ENCODE measurements at places on chromosomes 12 and 14.

DNA sequence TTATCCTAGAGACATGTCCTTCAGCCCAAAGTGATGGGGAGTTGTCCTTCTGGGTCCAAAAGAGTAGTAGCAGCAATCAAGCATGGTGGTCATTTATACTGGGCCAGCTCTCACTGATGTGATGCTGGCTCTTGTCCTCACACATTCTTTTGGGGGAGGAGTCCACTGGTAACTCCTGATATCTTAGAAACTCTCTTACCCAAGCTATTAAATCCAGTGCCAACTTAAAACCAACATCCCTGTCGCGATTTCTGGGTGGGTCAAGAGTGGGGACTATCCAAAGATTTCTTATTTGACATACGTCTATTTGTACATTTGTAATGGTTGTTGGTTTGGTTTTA is 24.6 kb downstream of the DDX47 start:
- H3K27me3 ChIP-seq, result no peaks in the 10 kb centered on the region
- no peak for DNase-seq
- peak overlapping the region; percentile 18 for H3K27ac ChIP-seq
- H3K4me3 ChIP-seq, result no peak overlapping the region

DNA sequence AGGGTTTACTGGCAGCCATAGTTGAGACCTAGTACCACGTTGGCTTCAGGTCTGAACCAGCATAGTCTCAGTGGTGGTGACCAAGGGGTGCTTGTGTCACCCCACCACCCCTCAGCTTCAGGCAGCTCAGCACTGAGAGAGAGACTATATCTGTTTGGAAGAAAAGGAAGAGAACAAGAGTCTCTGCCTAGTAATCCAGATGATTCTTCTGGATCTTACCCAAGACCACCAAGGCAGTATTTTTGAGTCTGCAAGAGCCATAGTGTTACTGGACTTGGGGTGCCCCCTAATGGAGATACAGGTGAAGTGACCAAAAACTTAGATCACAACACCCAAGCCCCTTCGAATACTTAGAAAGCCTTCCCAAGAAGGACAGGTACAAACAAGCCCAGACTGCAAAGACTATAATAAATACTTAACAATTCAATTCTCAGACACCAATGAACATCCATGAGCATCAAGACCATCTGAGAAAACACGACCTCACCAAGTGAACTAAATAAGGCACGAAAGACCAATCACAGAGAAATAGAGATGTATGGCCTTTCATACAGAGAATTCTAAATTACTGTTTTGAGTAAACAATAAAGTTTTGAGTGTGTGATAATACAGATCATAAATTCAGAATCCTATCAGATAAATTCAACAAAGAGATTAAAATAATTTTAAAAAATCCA is 107.0 kb downstream of the HELB start:
- H3K4me3 ChIP-seq, result no peak overlapping the region
- H3K27me3 ChIP-seq, result no peaks in the 10 kb centered on the region
- no peaks in the 10 kb centered on the region for H3K36me3 ChIP-seq
- peak; percentile 56 for DNase-seq
- H3K4me1 ChIP-seq, result peaks cover 13% of the 10 kb centered on the region

GRCh38 chr14:104228716-104229533 is 90.5 kb downstream of the KIF26A start:
- DNase-seq, result peak; percentile 67
- H3K4me3 ChIP-seq, result no peak overlapping the region
- peaks cover 10% of the 10 kb centered on the region for H3K27me3 ChIP-seq
- H3K36me3 ChIP-seq, result no peaks in the 10 kb centered on the region
- H3K27ac ChIP-seq, result no peak overlapping the region
- no peaks in the 10 kb centered on the region for H3K4me1 ChIP-seq

GRCh38 chr14:21985081-21985480 is 311.5 kb upstream of the OR4E1 start:
- no peaks in the 10 kb centered on the region for H3K4me1 ChIP-seq
- no peak overlapping the region for H3K4me3 ChIP-seq
- no peaks in the 10 kb centered on the region for H3K36me3 ChIP-seq
- H3K27ac ChIP-seq, result no peak overlapping the region
- H3K27me3 ChIP-seq, result no peaks in the 10 kb centered on the region

DNA sequence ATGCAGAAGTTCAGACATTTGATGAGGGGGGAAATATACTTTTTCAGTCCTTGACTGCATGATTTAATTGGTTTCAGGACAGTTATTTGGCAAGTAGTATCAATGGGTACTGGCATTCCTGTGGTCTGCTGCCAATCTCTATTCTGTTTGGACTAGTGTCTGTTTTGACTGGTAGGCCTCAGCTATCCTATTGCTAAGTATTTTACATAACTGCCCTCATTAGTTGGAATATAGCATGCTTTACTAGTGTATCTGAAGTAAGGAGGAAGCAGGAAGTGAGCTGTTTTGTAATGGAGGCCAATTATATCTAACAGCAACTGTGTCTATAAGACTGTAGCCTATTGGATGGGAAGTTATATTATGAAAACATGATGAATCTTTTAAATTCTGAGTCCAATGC is 104.3 kb downstream of the FLRT2 start:
- no peak for DNase-seq
- no peaks in the 10 kb centered on the region for H3K4me1 ChIP-seq
- H3K4me3 ChIP-seq, result no peak overlapping the region

GRCh38 chr14:98914942-98915341 is 357.1 kb downstream of the BCL11B start:
- DNase-seq, result peak; percentile 58
- no peak overlapping the region for H3K27ac ChIP-seq

DNA sequence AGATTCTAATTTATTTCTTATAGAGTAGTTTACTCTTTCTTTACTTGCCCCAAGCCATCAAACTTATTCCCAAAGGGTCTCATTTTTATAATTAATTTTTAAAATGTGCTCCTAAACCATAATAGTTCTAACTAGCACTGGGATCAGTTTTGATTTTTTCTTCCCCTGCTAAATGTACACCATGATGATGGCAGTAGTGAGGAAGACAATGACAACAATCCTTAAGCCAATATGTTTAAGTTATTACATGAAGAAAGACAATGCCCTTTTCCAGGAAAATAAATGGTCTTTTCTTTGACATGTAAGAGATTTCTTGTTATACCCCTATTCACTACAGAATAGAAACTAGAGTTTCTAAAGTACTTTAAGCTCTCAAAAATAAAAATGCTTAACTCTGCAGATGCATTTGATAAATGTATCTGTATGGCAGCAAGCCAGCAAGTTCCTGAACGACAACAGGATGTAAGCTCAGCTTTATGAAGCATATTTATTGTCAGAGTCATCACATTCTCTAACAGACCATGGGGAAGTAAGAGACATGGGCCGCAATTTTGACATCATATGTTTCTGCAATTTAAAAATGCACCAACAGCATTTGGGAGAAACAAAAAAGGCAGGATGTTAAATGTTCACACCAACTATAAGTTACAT is 36.0 kb upstream of the SNX6 start:
- H3K36me3 ChIP-seq, result no peaks in the 10 kb centered on the region
- H3K27ac ChIP-seq, result peak overlapping the region; percentile 46
- peak; percentile 36 for DNase-seq
- peaks cover 15% of the 10 kb centered on the region for H3K4me1 ChIP-seq
- no peaks in the 10 kb centered on the region for H3K27me3 ChIP-seq

GRCh38 chr12:75553398-75553797 is 42.0 kb upstream of the KRR1 start:
- H3K27me3 ChIP-seq, result no peaks in the 10 kb centered on the region
- H3K4me1 ChIP-seq, result peaks cover 9% of the 10 kb centered on the region
- no peaks in the 10 kb centered on the region for H3K36me3 ChIP-seq

- H3K36me3 ChIP-seq, result no peaks in the 10 kb centered on the region
- H3K4me1 ChIP-seq, result no peaks in the 10 kb centered on the region
- H3K27me3 ChIP-seq, result no peaks in the 10 kb centered on the region
Observed at GRCh38 chr12:119225454-119225853, 46.7 kb downstream of the HSPB8 start.

GRCh38 chr14:63960926-63961567 is 108.2 kb downstream of the SYNE2 start:
- H3K27me3 ChIP-seq, result no peaks in the 10 kb centered on the region
- H3K27ac ChIP-seq, result no peak overlapping the region
- H3K36me3 ChIP-seq, result no peaks in the 10 kb centered on the region
- no peaks in the 10 kb centered on the region for H3K4me1 ChIP-seq
- DNase-seq, result no peak
- no peak overlapping the region for H3K4me3 ChIP-seq

- no peak for DNase-seq
- no peak overlapping the region for H3K4me3 ChIP-seq
- H3K4me1 ChIP-seq, result no peaks in the 10 kb centered on the region
Observed at GRCh38 chr14:48456051-48456450, 780.6 kb upstream of the MDGA2 start.

- H3K4me3 ChIP-seq, result no peak overlapping the region
- no peak overlapping the region for H3K27ac ChIP-seq
- no peaks in the 10 kb centered on the region for H3K36me3 ChIP-seq
- H3K27me3 ChIP-seq, result no peaks in the 10 kb centered on the region
Observed at GRCh38 chr12:63021116-63021515, 86.2 kb upstream of the PPM1H start.

- no peak overlapping the region for H3K27ac ChIP-seq
- DNase-seq, result no peak
- H3K4me3 ChIP-seq, result no peak overlapping the region
- H3K27me3 ChIP-seq, result peaks cover 18% of the 10 kb centered on the region
- H3K4me1 ChIP-seq, result no peaks in the 10 kb centered on the region
Observed at GRCh38 chr12:132400011-132400641, 70.7 kb upstream of the GALNT9 start.

GRCh38 chr12:6461401-6462233 is 8.9 kb downstream of the VAMP1 start:
- H3K4me3 ChIP-seq, result no peak overlapping the region
- peaks cover 93% of the 10 kb centered on the region for H3K36me3 ChIP-seq
- DNase-seq, result peak; percentile 86
- H3K27me3 ChIP-seq, result no peaks in the 10 kb centered on the region
- H3K27ac ChIP-seq, result peak overlapping the region; percentile 87
- peaks cover 3% of the 10 kb centered on the region for H3K4me1 ChIP-seq

- H3K27ac ChIP-seq, result no peak overlapping the region
- no peaks in the 10 kb centered on the region for H3K4me1 ChIP-seq
- no peaks in the 10 kb centered on the region for H3K27me3 ChIP-seq
- DNase-seq, result no peak
- no peak overlapping the region for H3K4me3 ChIP-seq
- no peaks in the 10 kb centered on the region for H3K36me3 ChIP-seq
Observed at GRCh38 chr14:25069879-25070278, 19.9 kb upstream of the STXBP6 start.

GRCh38 chr12:100248886-100249285 is 18.0 kb downstream of the DEPDC4 start:
- no peak overlapping the region for H3K27ac ChIP-seq
- no peaks in the 10 kb centered on the region for H3K4me1 ChIP-seq
- no peak for DNase-seq
- H3K36me3 ChIP-seq, result no peaks in the 10 kb centered on the region

GRCh38 chr14:89284333-89285058 is 132.5 kb downstream of the FOXN3 start:
- H3K36me3 ChIP-seq, result no peaks in the 10 kb centered on the region
- DNase-seq, result no peak
- no peaks in the 10 kb centered on the region for H3K4me1 ChIP-seq
- no peaks in the 10 kb centered on the region for H3K27me3 ChIP-seq
- H3K4me3 ChIP-seq, result no peak overlapping the region
- no peak overlapping the region for H3K27ac ChIP-seq

- H3K4me1 ChIP-seq, result no peaks in the 10 kb centered on the region
- H3K36me3 ChIP-seq, result no peaks in the 10 kb centered on the region
- DNase-seq, result no peak
- H3K27me3 ChIP-seq, result no peaks in the 10 kb centered on the region
- H3K4me3 ChIP-seq, result no peak overlapping the region
Observed at GRCh38 chr12:94768398-94769046, 118.2 kb upstream of the TMCC3 start.

- H3K36me3 ChIP-seq, result no peaks in the 10 kb centered on the region
- H3K27me3 ChIP-seq, result no peaks in the 10 kb centered on the region
- DNase-seq, result no peak
- H3K4me1 ChIP-seq, result peaks cover 8% of the 10 kb centered on the region
- H3K4me3 ChIP-seq, result no peak overlapping the region
Observed at GRCh38 chr12:124743479-124744272, 120.0 kb downstream of the SCARB1 start.

GRCh38 chr12:2574355-2574935 is 220.3 kb upstream of the FKBP4 start:
- no peaks in the 10 kb centered on the region for H3K4me1 ChIP-seq
- no peaks in the 10 kb centered on the region for H3K27me3 ChIP-seq
- no peak overlapping the region for H3K27ac ChIP-seq
- no peak for DNase-seq
- H3K36me3 ChIP-seq, result no peaks in the 10 kb centered on the region

GRCh38 chr12:104963757-104964156 is 5.7 kb upstream of the SLC41A2 start:
- H3K36me3 ChIP-seq, result no peaks in the 10 kb centered on the region
- no peaks in the 10 kb centered on the region for H3K27me3 ChIP-seq
- H3K27ac ChIP-seq, result no peak overlapping the region
- DNase-seq, result no peak

GRCh38 chr12:114762490-114763110 is 78.6 kb upstream of the TBX3 start:
- no peak overlapping the region for H3K4me3 ChIP-seq
- H3K27me3 ChIP-seq, result no peaks in the 10 kb centered on the region
- DNase-seq, result peak; percentile 90
- no peaks in the 10 kb centered on the region for H3K4me1 ChIP-seq
- no peak overlapping the region for H3K27ac ChIP-seq
- no peaks in the 10 kb centered on the region for H3K36me3 ChIP-seq

- no peaks in the 10 kb centered on the region for H3K27me3 ChIP-seq
- H3K4me1 ChIP-seq, result no peaks in the 10 kb centered on the region
- H3K27ac ChIP-seq, result no peak overlapping the region
- no peak for DNase-seq
- H3K36me3 ChIP-seq, result no peaks in the 10 kb centered on the region
Observed at GRCh38 chr12:33813536-33813935, 208.8 kb upstream of the ALG10 start.

DNA sequence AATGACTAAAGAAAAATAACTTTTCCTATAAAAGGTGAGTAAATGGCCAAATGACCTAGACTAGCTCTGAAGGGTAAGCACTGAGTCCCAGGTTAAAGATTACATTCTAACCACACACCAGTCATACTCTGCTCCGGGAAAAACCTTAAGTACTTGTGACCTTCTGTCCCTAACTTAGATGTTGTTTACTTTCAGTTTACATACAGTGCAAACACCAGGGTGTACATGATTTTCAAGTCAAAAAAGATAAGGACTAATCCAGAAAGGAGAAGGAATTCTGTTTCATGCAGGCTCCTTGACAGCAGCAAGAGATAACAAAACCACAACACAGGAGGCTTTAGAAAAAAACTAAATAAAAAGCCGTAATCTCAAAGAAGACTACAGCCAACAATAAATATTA is 174.2 kb downstream of the PPM1H start:
- H3K36me3 ChIP-seq, result no peaks in the 10 kb centered on the region
- no peak overlapping the region for H3K4me3 ChIP-seq
- peak overlapping the region; percentile 41 for H3K27ac ChIP-seq
- no peaks in the 10 kb centered on the region for H3K27me3 ChIP-seq
- no peak for DNase-seq

GRCh38 chr12:86247871-86248270 is 8.3 kb downstream of the MGAT4C start:
- H3K36me3 ChIP-seq, result no peaks in the 10 kb centered on the region
- H3K27me3 ChIP-seq, result no peaks in the 10 kb centered on the region
- H3K4me1 ChIP-seq, result no peaks in the 10 kb centered on the region
- no peak for DNase-seq
- H3K27ac ChIP-seq, result no peak overlapping the region

All from left lung (tissue), 14 donors.